Spinal cord (tissue), 10 donors: ENCODE measurements at places on chromosomes 3 and 15. TPM values are rescaled to one million over a fixed set of nuclear protein-coding genes. Genes with fewer than 3 reads are reported as not detected.

The IL17RB gene
- total RNA-seq, result 12.1 TPM

The RNF111 gene
- total RNA-seq, result 22.0 TPM

The PPARG gene
- total RNA-seq, result 3.9 TPM

The PRR23B gene
- not detected for total RNA-seq

The SUCLG2 gene
- 39.2 TPM for total RNA-seq

The LNP1 gene
- 8.3 TPM for total RNA-seq

The GDPGP1 gene
- 6.0 TPM for total RNA-seq

The P3H2 gene
- 7.5 TPM for total RNA-seq

The CD86 gene
- total RNA-seq, result 10.9 TPM

The GMNC gene
- 2.2 TPM for total RNA-seq

The RMDN3 gene
- total RNA-seq, result 18.1 TPM

The ANKRD63 gene
- total RNA-seq, result 0.28 TPM

The DUOXA2 gene
- not detected for total RNA-seq

The CDC25A gene
- 7.4 TPM for total RNA-seq

The TMEM45A gene
- total RNA-seq, result 31.3 TPM

The ARPP21 gene
- total RNA-seq, result 41.0 TPM

The MAP6D1 gene
- 10.7 TPM for total RNA-seq

The C2CD4B gene
- 3.8 TPM for total RNA-seq

The CMTM8 gene
- 0.89 TPM for total RNA-seq

The ASB14 gene
- total RNA-seq, result 0.50 TPM

The ZNF619 gene
- 8.9 TPM for total RNA-seq

The SPSB4 gene
- 8.1 TPM for total RNA-seq
